ENCODE measurements at places on chromosomes 3 and 15.

DNA sequence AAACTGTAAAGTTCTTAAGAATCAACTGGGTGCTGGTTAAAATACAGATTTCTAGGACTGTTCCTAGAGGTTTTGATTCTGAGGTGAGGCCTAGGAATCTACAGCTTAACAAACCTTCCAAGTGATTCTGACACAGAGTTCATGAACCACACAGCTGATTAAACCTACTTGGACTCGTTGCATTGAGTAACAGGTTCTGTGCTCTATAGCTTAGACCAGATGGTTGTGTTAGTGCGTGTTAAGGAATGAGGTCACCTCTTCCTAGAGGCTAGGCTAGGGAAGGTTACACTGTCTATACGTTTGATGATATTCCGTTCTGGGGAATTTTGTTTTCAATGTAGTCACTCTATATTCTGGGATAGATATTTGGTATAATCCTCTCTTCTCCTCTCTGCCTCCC lies 21.9 kb downstream of the EID1 start:
- no peak for DNase-seq

DNA sequence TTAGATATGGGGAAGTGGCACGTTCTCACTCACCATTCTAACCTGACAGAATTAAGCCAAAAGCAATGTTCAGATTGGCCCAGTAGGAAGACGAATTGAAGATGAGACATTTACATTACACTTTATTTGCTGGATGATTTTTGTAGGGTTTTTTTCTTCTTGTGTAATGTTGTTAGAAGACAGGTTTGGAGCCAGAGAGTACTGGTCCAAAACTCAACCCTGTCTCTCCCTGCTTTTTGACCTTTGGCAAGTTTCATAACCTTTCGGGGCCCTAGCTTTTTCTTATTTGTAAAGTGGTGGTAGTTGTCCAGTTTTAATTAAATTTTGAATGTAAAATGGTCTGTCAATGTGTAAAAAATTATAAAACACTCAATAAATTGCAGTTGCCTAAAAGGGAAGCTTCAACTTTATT lies 29.5 kb downstream of the PDE8A start:
- DNase-seq: no peak

DNA sequence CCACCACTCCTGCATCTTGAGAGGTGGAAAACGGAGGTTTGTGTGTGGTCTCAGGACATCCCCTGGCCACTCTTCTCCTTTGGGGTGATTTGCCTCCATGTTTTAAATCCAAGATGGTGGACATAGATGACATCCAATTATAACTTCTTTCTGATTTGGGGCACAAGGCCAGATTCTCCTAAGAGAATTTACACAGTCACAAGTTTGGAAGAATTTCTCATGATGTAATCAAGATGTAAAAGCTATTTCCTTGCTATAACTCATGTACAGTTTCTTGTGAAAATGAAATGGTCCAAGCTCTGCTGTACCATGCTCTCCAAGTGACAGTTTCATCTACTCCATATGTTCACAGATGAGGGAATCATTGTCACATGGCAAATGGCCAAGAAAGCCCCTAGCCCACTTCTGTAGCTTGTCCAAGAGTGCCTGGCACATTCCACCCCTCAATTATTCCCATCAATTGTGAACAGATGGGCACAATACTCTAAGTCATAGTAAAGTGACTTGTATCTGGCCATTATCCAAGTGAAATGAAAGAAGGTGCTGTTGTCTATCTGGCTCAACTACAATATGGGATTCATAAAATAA lies 134.6 kb upstream of the ROPN1 start:
- DNase-seq: no peak

DNA sequence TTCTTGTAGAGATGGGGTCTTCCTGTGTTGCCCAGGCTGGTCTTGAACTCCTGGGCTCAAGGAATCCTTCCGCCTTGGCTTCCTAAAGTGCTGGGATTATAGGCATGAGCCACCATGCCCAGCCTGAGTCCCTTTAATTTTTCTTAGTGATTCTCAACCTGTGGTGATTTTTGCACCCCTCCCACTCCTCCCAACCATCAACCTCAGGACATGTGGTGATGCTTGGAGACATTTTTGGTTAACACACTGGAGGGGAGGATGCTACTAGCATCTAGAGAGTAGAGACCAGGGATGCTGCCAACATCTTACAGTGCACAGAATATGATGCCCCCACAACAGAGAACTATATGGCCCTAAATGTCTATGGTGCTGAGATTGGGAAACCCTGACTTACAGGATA lies 83.0 kb upstream of the LMOD3 start:
- DNase-seq: no peak

- no peak for DNase-seq
Observed at GRCh38 chr3:179945569-179945968, 91.2 kb downstream of the PEX5L start.

- DNase-seq: no peak
Observed at GRCh38 chr3:46915297-46915822, 37.8 kb downstream of the PTH1R start.

- DNase-seq: no peak
Observed at GRCh38 chr3:190580417-190580816, 66.5 kb downstream of the IL1RAP start.

DNA sequence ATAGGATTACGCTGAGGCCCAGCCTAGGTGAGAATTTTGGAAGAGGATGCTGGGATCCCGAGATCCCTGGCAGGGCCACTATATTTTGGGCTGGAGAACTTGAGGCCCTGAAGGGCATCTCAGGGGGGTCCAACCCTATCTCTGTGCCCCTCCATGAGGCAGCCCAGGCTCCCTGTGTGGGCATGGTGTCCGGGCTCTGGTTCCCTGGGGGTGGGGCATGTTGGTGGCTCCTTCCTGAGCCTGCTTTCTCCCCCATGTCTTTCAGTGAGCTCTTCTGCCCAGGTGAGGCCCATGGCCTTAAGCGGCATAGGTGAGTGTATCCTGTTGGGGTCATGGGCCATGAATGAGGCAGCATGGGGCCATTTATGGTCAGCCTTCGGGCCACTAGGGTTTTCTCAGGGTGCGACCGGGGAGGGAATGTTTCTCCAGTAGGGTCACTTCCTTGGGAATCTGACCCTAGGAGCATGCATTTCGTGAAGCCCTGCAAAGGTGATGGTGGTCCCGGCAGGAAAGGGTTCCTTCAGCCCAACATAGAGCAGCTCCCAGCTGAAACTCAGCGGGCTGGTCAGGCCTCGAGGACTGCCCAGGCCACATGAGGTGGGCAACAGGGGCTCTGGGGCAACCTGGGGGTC lies 191.3 kb downstream of the UBE3A start:
- DNase-seq: no peak
